ENCODE measurements at places on chromosomes 16 and 17.

DNA sequence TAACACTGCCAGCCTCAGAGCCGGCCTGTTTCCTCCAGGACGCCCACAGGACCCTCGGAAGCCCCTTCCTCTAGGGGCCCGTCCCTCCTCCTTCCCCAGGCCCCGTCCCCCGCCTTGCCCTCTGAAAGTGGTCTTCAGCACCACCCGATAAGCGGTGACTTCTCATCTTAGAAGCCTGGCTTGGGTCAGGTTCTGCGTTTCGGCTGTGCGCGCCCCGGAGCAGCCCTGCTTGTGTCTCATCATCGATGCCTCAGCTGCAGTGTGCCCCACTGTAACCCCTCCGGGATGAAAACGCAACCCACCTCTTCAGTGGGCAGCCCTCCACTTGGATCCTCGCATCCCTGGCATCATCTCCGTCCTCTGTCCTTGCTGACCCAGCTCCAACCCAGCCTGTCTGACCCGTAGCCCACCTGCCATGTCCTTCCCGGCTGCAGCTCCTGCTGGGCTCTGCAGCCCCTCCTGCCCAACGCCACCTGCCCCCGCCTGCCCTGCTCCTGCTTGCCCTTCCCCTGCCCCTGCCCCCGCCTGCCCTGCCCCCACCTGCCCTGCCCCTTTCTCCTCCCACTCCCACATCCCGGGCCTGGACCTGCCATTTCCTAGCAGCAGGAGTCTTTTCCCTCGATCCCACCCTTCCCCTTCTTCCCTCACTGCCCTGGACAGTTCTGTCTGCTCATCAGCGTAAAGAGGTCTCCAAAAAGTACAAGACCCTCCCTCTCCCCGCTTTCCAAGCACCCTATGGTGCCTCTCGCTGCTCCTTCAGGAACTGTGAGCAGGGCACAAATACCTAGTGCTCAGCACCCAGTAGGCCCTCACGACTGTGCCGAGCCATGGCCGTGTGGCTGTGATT is 112.5 kb upstream of the CHMP6 start:
- no peak for DNase-seq

DNA sequence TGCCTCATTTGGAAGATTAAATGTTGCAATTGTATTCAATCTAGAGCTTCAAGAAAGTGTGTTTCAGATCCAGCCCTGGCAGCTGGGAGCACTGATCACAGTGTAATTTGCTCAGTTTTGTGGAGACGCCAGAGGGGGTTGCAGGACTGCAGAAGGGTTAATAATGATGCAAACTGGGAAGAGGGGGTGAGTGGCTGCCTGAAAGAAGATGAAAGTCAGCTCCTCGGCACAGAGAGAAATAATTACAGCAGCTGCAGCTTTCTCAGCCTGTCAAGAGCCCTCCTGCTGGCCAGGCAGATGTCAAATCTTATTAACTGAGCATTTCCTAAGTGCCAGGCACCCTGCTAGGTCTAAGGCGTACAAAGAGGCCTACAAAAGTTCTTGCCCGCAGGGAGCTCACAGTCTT is 97.7 kb downstream of the ZNF18 start:
- no peak for DNase-seq

DNA sequence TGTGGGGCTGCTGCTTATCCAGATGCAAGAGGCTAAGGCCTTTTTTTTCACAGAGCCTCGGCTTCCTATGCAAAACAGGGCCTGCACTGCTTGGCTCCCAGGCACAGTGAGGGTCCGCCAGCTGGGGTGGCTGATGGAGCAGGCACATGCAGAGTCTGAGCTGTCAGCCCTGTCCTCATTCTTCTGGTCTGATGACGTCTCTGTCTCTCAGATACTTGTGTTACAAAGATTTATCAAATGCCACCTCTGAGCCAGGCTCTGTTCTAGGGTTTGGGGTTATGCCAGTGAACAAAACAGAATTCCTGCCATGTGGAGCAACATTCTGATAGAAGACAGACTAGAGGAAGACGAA is 4.8 kb downstream of the RNF40 start:
- DNase-seq, result no peak

GRCh38 chr17:74226252-74226651 is 12.9 kb downstream of the TTYH2 start:
- no peak for DNase-seq

GRCh38 chr16:74309789-74310781 is 13.5 kb downstream of the PSMD7 start:
- DNase-seq, result peak; percentile 30

DNA sequence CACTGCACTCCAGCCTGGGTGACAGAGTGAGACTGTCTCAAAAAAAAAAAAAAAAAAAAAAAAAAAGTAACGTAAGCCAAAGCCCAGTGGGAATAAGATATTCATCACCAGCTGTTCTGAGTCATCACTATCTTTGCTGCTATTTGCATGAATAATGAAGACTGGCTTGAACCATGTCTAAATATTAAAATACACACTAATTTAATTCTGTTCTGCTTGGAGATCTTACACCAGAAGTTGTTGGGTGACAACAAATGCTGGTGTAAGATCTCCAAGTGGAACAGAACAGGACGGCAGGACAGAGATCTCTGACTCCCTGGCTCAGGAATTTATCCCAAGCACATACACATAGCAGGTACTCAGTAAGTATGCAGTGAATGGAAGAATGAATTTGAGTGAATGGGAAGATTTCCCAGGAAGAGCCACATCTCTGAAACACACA is 19.6 kb downstream of the DNAH17 start:
- no peak for DNase-seq

DNA sequence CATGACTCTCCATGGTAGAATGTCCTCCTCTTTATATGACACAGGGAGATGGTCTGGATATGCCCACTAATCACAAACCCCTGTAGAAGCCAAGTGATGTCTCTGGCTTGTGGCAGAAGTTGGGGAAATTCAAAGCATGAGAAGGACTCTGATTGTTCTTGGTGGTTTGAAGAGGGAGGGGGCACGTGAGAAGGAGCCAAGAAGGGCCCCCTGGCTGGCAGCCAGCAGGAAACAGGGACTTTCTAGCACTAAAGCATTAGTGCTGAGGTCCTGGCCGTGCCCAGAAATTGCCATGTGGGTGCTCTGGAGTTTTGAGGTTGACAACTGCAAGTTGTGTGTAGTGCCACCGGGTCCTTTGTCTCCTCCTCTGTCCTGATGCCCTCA is 199.9 kb downstream of the LGALS9B start:
- DNase-seq, result no peak

GRCh38 chr16:72837846-72838585 is 209.9 kb downstream of the ZFHX3 start:
- DNase-seq, result no peak

GRCh38 chr16:11082860-11083388 is 138.6 kb downstream of the CLEC16A start:
- DNase-seq, result no peak

DNA sequence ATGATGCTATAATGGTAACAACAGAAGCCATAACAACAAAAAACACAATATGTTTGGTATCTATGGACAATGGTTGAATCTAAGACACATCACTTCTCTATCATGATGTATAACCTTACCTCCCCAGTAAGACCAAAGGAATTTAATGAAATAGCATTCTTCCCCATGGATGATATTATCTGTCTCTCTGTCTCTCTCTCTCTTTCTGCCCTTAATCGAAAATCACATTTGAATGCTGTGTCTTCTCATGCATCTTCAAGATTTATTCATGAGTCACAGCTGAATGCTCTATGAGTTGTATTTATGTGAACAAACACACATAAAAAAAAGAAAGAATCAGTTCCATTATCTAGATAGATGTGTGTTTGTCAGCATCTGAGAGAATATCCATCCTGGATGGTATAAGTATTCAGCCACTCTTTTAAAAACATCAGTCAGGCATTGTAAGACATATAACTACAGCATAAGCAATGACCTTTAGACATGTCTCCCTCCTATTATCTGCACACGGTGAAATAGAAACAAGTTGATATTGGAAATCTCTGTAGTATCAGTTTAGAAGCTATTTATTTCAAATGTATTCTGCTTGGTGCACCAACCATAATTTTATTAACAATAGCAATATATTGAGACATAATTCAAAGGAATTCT is 433.3 kb downstream of the TOX3 start:
- DNase-seq, result no peak

- no peak for DNase-seq
These were observed 106.9 kb downstream of the BANP start for GRCh38 chr16:88058136-88058535.

GRCh38 chr16:64773184-64773583 is 348.7 kb downstream of the CDH11 start:
- DNase-seq, result no peak

GRCh38 chr17:37365589-37365988 is 10.2 kb upstream of the C17orf78 start:
- DNase-seq, result no peak

- peak; percentile 63 for DNase-seq
These were observed at the start of gene PLLP for GRCh38 chr16:57284209-57284951. TSS of gene PLLP (minus strand) at chr16:57284672. CDS start at chr16:57284540, 132 bp downstream.

DNA sequence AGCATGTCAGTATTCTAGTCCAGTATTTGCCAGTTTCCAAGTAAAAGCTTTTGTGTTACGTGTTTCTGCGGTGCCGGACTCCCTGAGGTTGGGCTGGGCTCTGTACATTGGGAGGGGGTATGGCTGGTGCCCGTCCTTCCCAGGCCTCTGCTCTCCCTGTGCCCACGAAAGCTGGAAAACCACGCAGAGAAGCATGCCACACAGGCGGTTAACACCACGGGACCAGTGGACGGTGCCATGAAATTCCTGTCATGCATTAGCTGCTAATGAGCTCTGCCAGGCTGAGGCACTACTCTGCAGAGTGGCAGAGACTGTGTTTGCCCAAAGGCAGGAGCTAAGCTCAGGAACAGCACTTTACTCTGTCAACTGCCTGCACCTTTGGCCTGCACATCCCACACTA is 8.1 kb downstream of the SMIM5 start:
- DNase-seq, result no peak

DNA sequence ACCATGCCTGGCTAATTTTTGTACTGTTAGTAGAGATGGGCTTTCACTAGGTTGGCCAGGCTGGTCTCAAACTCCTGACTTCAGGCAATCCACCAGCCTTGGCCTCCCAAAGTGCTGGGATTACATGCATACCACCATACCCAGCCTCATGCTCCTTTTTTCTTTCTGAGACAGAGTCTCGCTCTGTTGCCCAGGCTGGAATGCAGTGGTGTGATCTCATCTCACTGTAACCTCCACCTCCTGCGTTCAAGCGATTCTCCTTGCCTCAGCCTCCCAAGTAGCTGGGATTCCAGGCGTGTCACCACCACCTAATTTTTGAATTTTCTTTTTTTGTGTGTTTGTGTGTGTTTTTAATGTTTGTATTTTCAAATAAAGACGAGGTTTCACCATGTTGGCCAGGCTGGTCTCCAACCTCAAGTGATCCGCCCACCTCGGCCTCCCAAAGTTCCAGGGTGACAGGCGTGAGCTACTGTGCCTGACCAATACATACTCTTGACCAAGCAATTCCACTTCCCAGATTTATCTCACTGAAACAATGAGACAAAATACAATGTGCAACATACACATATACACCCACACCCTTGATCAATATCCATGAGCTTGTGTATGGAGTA is 5.0 kb downstream of the GRB2 start:
- no peak for DNase-seq

- no peak for DNase-seq
These were observed 34.6 kb downstream of the ZNF750 start for GRCh38 chr17:82805254-82805653.

DNA sequence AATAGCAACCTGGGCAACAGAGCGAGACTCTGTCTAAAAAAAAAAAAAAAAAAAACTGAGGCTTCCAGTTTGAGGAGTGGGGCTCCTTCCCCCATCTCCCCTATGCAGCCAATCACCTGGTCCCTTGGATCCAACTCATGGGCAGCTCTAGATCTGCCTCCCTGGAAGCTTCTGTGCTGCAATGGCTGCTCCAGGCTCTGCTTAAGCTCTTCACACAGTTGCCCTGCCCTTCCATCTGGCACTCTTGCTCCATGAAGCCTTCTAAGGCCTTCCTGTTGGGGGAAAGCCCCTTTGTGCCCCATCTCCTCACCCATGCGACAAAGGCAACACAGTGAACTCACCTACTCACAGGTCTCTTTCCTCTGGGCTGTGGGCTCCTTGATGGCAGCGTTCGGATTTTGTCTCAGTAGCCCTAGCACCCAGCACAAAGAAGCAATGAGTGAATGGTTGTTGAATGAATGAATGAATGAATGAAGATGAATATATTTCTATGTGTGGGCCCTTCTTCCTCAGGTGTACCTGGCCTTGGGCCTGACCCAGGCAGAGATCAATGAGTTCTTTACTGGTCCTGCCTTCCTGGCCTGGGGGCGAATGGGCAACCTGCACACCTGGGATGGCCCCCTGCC is 1.9 kb downstream of the NAGLU start:
- DNase-seq, result no peak

All from colonic mucosa (tissue), 4 donors.